ENCODE measurements at places on chromosomes 4 and X. TPM values are rescaled to one million over a fixed set of nuclear protein-coding genes. Genes with fewer than 3 reads are reported as not detected.

SLC9A6 gene
- 1.6 TPM for total RNA-seq

NALF2 gene
- total RNA-seq: 0.66 TPM

CPZ gene
- 0.66 TPM for total RNA-seq

TBX22 gene
- not detected for total RNA-seq

CPLX1 gene
- total RNA-seq: 2.0 TPM

RTL3 gene
- not detected for total RNA-seq

NDNF gene
- total RNA-seq: 0.66 TPM

CENPU gene
- 2.1 TPM for total RNA-seq

OTOP1 gene
- not detected for total RNA-seq

TMEM35A gene
- 0.26 TPM for total RNA-seq

Measured in body of pancreas (tissue), 4 donors.